ENCODE measurements at places on chromosomes 1 and 21.

- no peak for DNase-seq
Observed at GRCh38 chr1:33000427-33001026, 35.9 kb upstream of the RNF19B start.

- DNase-seq = no peak
Observed at GRCh38 chr21:16642353-16642752, 870.5 kb upstream of the CXADR start.

GRCh38 chr1:2602866-2603520, 16.4 kb downstream of the PRXL2B start:
- DNase-seq = no peak

GRCh38 chr1:188027613-188028012, 1198.9 kb downstream of the PLA2G4A start:
- DNase-seq = no peak

DNA sequence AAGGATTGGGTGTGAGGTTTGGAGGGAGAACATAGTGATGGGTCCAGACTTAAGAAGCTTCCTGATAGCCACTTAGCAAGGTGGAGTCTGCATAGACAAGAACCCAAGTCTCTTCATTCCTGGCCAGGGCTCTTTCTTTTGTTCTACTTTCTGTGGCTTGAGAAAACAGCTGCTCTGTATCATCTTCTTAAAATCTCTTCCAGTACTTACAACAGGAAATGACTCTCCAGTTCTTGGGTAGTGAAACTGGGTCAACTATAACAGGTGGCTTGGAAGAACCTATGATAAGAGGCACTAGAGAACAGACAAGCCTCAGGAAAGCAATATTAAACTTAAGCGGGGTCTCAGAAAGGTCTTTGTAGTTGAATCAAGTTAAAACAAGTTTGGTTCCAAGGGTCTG, 148.1 kb upstream of the USP24 start:
- no peak for DNase-seq

DNA sequence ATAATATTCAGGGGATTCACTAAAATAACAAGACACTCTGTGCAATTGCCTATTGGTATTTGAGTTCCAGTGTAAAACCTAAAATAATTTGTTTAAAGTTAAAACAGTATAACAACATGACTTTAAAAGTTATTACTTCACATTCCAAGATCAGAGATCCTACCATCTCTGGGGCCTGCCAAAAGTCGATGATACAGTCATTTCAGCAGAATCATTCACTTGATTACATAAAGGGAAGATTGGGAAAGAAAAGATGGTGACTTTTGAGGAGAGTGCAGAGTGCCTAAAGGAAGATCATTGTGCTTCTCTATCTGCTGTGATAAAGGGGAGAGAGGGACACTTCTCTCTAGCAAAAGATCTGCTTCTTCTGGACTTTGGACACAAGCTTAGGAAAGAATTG, 784.4 kb upstream of the ADGRL4 start:
- DNase-seq = no peak

- DNase-seq = no peak
Observed at GRCh38 chr1:179775009-179775408, 31.9 kb downstream of the FAM163A start.

DNA sequence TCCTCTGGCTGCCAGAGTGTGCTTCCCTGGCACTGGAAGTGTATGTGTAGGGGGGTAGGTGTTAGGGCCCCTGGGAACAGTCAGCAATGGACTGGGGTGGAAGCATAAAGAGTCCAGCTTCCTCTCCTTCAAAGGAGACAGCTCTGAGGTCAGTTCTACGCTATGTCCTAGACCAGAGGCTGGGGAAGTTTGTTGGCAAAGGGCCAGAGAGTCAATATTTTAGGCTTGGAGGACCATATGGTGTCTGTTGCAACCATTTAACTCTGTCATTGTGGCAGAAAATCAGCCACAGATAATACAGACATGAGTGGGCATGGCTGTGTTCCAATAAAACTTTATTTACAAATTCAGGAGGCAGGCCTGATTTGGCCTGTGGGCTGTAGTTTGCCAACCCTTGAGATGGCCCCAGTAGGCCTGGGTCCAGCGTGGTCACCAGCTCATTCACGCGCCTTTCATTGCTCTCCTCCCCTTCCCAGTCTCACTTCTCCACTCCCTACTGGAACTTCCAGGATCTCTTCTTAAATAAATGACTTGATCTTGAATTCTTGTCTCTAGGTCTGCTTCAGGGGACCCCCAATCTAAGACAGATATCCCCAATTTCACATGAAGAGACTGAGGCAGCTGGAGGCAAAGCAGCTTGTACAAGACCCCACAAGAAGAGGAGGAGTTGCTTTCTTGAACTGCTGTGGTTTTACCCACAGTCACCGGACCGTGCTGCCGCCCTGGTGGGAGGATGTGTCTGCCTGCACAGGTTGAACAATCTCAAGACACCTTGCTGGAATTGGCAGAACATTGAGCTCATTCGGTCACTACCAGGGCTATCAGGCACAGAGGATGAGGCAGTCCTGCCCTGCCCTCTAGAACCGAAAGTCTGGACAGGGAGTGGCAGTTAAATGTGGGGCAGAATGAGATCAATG, 162.4 kb upstream of the POU3F1 start:
- DNase-seq = no peak

DNA sequence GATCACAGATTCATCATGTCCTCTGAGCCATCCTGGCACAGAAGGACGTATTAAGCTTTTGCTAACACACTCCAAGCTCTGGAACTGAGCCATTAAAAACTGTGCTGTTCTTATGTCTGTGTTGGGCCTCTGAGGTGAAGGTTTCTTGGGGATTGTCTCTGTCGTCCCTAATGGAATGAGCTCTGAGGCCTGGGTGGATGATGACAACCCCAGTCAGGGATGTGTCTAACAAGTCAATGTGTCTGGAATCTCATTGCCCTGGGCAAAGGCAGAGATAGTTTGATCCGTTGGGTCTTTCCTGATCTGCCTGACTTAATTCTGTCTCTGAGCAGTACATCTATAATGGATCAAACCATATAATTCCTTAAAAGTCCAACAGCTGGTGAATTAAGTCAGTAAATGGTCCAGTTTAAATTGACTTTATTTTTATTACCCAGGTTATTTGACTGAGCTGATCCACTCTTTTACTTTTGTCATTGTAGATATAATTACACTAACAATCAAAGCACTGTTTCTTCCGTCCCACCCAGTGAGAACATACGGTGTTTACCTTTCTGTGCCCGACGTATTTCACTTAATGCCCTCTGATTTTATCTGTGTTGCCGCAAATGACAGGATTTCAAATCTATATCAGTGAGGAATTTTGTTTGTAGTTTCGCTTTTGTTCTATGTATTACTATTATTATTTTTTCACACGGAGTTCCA, 38.8 kb upstream of the OR2B11 start:
- no peak for DNase-seq

GRCh38 chr21:17793246-17794123, 25.7 kb downstream of the C21orf91 start:
- DNase-seq = no peak

DNA sequence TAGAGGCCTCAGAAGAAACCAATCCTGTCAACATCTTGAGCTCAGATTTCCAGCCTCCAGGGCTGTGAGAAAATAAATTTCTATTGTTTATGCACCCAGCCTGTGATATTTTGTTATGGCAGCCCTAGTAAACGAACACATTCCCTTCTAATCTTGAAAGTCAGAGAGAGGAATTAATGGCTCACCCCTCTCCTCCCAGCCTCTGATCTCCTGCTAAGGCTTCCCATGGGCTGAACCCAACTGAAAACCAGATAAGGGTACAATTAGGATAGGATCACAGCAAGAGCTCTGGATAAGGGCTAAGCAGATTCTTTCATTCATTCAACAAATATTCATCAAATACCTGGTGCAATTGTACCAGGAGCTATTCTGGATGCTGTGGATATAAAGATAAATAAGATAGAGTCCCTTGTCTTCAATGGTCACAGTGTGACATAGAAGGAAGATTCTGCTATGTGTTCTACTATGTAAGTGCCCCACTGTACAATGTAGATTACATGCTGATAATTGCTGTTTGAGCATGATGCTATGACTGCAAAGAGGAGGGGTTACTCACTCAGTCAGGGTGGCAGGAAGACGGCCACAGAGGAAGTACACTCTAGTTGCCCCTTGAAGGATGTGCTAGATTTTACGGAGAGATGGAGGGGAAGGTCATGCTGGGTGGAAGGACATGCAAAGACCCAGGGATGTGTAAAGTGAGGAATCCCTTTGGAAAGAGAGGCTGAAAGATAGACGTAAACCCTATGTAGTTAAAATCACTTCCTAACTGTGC, 203.3 kb upstream of the JUN start:
- DNase-seq = no peak

- no peak for DNase-seq
Observed at GRCh38 chr1:115477071-115477470, 139.0 kb upstream of the NGF start.

GRCh38 chr1:116508984-116509980, 61.5 kb downstream of the CD58 start:
- DNase-seq = peak; percentile 71

GRCh38 chr1:166182281-166182680, 15.5 kb upstream of the FAM78B start:
- DNase-seq = no peak

- no peak for DNase-seq
Observed at GRCh38 chr1:221829327-221830015, 87.6 kb upstream of the DUSP10 start.

GRCh38 chr1:84973498-84974334, 23.2 kb downstream of the MCOLN2 start:
- DNase-seq = no peak

DNA sequence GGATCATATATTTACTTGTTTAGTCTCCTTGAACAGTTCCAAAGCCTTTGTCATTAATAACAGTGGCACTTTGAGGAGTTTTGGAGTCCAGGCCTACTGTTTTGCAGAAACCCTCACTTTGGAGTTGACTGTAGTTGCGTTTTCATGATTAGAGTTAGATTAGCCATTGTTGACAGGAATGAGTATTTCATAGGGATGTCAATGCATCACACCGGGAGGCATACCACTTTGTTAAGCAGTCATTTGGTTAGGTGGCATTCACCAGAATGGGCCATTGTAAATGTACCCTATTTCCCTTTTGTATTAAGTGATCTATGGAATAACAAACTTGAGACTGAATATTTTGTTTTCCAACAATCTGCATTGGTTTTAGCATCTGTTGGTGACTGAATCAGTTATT, 11.8 kb downstream of the MRPS6 start:
- DNase-seq = no peak

- DNase-seq = no peak
Observed at GRCh38 chr1:26686795-26687194, 9.0 kb upstream of the ARID1A start.

DNA sequence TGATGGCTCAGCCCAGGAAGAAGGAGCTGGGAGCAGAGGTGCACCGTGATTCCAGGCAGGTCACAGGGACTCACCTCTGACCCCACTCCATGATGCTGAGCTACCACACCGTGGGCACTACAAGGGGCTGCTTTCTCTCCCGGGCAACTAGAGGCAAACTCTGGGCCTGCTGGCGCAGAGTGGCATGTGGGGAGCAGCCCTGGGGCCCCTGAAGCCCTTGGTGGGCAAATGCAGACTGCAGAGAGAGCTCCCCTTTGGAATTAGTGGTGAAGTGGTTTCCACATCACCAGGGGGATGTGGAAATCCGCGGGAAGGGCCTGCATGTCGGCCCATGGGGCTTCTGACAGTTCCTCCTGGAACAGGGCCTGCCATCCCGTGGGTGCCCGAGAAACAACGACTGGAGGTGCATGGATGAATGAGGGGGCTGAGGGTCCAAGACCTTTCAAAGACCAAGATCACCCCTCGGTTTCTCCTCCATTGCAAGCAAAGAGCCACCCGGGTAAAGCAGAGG, 11.8 kb upstream of the MMEL1 start:
- no peak for DNase-seq

All from HL-60 (cell line).